ENCODE measurements at places on chromosomes 1 and 21.

GRCh38 chr1:14851760-14852159 lies 253.3 kb downstream of the KAZN start:
- no peak for DNase-seq

GRCh38 chr1:71687376-71687775 lies 595.0 kb downstream of the NEGR1 start:
- no peak for DNase-seq

DNA sequence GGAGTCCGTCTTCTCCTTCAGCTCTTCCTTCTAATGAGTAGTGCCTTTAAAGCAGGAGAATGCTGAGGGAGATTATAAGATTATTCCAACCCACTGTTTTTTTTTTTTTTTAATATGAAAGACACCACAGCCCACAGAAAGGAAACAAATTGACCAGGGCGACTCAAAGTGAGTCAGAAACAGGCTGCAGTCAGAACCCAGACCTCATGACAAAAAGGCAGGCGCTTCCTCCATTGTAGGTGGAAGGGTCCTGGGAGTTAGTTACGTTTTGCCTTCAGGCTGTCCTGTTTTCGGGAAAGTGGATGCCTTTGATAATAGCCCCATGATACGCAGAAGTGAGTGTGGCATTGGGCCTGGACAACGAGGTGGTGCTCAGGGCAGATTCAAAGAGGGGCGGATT lies 21.0 kb downstream of the PLXNA2 start:
- no peak for DNase-seq

- DNase-seq = no peak
These were observed 53.3 kb upstream of the FGGY start for GRCh38 chr1:59243550-59243949.

DNA sequence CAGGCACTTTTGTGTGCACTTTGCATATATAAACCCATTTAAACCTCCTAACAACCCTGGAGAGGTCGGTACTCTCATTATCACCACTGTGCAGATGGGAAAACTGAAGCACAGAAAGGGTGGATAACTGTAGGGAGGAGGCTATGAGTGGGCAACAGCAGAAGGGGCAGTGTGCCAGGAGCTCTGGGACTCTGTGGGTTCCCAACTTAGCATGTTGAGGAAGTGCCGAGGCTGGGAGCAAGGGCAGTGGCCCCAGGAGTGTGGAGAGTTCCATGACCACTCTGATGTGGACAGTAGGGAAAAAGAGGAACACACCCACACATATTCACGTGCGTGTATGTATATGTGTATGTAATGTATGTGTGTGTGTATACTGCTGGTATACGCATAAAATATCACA lies 25.7 kb upstream of the KCNC4 start:
- DNase-seq = no peak
